Right ventricle myocardium inferior (tissue), 1 donor: ENCODE measurements at places on chromosomes 6 and 20. TPM values are rescaled to one million over a fixed set of nuclear protein-coding genes. Genes with fewer than 3 reads are reported as not detected.

DNA sequence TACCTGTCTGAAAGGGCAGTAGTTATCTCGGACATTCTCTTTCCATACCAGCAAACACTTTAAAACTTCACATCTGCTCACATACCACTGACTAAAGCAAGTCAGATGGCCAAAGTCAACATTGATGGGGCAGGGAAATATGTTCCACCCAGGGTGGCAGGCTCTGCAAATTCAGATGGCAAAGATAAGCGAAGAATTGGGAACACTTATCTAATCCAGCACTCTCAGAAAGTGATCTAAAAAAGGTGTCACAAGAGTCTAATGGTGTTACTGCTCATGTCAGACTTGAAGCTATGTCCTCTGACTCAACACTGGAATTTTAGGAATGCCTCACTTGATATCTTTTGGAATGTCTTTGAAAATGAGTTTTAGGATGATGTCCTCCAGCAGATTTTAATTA lies 1086.2 kb downstream of the KIF16B start:
- DNase-seq, result no peak

The HUS1B gene
- total RNA-seq, result not detected

DNA sequence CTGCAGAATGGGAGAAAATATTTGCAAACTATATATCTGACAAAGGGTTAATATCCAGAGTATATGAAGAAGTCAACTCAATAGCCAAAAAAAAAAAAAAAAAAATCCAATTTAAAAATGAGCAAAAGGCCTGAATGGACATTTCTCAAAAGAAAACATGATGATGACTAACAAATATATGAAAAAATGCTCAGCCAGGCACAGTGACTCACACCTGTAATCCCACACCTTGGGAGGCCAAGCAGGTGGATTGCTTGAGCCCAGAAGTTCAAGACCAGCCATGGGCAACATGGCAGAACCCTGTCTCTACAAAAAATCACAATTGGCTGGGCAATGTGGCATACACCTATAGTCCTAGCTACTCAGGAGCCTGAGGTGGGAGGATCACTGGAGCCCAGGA lies 2.1 kb upstream of the ECHDC1 start:
- DNase-seq, result no peak

DNA sequence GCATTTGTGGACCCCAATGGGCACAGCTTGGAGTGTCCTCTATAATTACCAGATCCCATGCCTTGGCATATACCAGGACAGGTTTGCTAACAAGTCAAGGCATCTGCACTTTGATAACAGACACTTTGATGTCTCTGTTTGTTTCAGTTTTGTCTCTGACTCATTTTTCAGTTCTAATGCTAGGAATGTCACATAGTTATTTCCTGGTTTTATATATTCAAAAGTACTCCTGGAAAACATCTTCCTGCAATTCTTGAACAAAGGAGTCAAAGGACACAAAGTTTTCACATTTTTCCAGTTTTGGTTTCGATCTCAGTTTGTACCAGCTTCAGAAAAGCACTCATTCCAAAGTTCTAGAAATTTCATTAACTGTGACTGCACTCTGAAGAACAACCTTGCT lies 188.1 kb downstream of the FOXC1 start:
- DNase-seq, result no peak

The MUC22 gene
- total RNA-seq, result 0.14 TPM

GRCh38 chr6:163408352-163408991 lies 6.0 kb upstream of the QKI start:
- no peak for DNase-seq

DNA sequence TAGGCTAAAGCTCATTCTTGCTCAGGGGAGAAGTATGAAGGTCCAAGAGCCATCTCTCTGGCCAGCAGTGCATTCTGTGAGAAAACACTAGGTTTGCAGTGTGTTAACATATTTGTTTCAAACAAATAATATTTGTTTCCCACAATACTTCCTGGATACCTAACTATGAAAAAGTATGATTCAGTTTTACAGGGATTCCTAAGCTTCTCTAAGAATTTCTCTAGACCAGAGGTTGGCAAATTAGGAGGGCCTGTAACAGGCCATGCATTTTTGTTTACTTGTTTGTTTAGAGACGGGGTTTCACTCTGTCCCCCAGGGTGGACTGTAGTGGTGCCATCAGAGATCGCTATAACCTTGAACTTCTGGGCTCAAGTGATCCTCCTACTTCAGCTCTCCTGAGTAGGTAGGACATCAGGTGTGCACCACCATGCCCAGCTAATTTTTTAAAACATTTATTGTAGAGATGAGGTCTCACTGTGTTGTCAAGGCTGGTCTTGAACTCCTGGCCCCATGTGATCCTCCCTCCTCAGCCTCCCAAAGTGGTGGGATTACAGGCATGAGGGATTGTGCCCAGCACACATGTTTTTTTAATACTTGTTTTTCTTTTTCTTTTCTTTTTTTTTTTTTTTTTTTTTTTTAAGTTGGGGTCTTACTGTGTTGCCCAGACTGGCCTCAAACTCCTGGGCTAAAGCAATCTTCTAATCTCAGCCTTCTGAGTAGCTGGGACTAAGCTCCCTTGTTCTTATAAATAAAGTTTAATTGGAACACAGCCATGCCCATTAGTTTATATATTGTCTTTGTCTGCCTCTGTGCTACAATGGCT lies 71.7 kb downstream of the ADGRG6 start:
- DNase-seq, result no peak

DNA sequence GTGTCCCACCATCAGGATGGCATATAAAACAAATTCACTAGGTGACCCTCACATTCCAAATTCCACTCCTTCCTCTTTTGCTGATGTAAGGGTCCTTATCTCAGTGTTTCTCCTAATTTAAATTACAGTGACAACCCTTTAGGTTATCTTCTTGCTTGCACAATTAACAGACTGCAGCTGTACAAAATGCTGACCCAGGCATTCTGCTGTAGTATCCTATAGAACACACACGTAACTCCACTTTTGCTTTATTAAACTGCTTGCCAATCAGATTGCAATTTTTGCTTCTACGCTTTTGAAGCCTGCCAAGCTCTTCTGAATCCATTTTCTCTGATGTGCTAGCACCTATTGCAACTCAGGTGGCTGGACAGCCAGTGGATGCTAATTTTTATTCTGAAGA lies 950.3 kb downstream of the TFAP2A start:
- no peak for DNase-seq

DNA sequence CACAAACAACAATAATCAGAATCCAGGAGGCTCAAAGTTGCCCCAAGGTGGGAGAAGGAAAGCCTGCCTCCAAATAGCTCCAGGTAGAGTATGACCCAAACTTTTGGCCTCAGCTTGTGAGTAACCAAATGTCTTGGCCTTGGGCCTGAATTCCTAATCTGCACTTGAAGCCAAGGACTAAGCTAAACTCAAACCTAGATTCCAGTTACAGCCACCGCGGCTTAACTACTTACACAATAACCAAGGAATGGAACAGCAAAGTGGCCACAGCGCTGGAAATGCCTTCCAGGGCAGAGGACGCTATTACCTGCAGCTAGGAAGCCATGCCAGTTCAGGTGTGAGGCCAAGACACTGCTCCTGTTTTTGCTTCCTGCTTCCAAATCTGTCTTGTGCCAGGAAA lies 4.6 kb downstream of the NINL start:
- DNase-seq, result no peak

GRCh38 chr6:128339635-128340450 lies 180.6 kb downstream of the PTPRK start:
- DNase-seq, result no peak

DNA sequence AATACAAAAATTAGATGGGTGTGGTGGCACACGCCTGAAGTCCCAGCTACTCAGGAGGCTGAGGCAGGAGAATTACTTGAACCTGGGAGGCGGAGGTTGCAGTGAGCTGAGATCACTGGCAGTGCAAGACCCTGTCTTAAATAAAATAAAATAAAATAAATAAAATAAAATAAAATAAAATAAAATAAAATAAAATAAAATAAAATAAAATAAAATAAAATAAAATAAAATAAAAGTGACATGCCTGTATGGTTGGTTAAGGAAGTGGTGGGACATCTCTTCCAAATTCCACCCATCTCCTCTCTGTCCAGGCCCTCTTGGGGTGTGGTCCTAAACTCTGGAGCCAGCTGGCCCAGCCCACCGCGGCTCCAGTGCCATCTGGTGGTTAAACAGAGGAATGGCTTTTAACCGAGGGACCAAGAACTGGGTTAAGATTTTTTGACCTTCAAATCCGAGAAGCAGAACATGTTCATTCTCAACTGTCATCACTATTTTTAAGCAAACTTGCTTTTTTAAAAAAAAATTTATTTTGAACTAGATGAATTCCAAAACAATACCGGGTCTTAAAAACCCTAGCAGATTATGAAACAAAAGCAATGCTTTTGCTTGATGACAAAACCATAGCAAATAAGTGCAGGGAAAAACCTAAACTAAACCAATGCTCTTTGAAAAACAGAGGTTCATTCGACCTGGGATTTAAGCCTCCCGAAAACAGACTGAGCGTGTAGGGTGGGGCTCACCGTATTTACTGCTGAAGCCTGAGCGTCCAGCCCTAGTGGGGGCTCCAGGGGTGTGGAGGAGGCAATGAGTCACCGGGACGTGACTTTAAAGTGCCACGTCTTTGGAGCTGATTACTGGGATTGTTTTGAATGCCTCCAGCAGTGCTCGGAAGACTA lies 68.8 kb downstream of the CDC5L start:
- DNase-seq, result peak; percentile 83

GRCh38 chr6:34484899-34485298 lies 19.0 kb downstream of the PACSIN1 start:
- DNase-seq, result no peak

The MEI4 gene
- total RNA-seq, result 0.65 TPM

GRCh38 chr6:31497531-31498476 lies at the start of gene MICB:
TSS of gene MICB (plus strand) at chr6:31498145. CDS start at chr6:31498194, 49 bp downstream.
- peak; percentile 87 for DNase-seq
